ENCODE measurements at places on chromosomes 6 and 20.
A peak's percentile ranks its signal among the peaks of the same experiment; 100 is the strongest.

DNA sequence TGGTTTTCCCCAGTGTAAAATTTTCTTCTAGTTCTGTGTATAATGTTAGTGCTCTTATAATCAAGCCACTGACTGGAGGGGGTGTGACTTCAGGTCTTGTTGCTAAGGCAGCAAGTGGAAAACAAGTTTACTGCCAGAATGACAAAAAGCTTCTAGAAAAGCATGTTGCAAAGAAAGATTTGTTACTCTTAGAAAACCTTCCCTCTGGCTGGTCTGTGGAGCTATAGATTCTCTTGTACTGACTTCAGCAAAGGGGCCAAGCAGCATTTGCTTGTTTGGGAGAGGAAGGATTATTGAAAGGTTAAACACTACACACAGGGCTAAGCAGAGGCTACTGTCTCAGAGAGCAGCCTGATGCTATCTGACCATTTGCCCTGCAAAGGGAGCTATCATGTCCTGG, 288.8 kb downstream of the BTBD9 start:
- H3K27me3 ChIP-seq = no peaks in the 10 kb centered on the region
- no peak overlapping the region for H3K4me3 ChIP-seq
- H3K27ac ChIP-seq = no peak overlapping the region
- peak; percentile 94 for DNase-seq

DNA sequence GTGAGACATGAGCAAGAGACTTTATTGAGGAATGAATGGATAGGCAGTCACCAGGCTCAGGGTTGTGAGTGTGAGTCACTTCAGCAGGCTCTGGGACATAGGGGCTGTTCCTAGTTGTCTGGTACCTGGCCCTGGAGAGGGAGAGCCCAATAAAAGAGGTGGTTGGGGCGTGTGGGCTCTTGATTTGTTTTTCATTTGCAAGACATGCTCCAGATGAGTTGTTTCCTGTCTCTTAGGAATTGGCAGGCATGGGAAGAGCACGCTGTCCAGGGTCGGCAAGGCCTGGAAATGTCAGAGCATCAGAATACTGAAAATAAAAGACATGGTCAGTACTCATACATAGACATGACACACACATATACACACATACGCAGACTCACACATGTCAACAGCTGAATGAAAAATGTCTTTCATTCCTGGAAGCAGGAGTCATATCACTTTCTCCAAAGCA, 166.3 kb upstream of the SULF2 start:
- no peak for DNase-seq
- H3K4me1 ChIP-seq = no peaks in the 10 kb centered on the region
- H3K4me3 ChIP-seq = no peak overlapping the region
- no peaks in the 10 kb centered on the region for H3K27me3 ChIP-seq

DNA sequence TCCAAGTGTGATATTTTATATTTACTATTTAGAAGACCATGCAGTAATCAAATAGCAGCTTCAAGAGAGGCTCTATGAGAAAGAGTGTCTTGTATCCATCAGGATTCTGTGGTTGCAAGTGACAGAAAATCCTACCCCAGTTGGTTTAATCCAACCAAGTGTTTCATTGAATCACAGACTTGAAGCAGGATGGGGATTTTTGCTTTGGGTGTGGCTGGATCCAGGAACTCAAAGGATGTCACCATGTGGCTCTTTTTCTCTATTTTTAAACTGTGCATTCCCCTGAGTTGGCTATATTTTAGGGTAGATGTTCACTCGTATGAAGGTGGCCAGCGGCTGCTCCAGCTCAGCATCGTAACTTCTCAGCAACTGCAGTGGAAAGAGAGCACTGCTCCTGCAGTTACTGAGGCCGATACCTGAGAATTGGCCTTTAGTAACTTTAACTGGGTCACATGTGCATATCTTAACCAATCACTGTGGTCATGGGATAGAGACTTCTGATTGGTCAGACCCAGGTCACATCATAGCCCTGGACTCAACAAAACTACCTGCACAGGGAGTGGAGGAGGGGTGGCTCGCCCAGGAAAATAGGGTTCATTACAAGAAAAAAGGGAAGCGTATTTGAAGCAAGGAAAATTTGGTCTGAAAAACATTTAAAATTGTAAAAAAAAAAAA, 396.1 kb upstream of the SULF2 start:
- H3K4me1 ChIP-seq = no peaks in the 10 kb centered on the region
- H3K36me3 ChIP-seq = no peaks in the 10 kb centered on the region
- H3K27ac ChIP-seq = no peak overlapping the region
- DNase-seq = no peak

DNA sequence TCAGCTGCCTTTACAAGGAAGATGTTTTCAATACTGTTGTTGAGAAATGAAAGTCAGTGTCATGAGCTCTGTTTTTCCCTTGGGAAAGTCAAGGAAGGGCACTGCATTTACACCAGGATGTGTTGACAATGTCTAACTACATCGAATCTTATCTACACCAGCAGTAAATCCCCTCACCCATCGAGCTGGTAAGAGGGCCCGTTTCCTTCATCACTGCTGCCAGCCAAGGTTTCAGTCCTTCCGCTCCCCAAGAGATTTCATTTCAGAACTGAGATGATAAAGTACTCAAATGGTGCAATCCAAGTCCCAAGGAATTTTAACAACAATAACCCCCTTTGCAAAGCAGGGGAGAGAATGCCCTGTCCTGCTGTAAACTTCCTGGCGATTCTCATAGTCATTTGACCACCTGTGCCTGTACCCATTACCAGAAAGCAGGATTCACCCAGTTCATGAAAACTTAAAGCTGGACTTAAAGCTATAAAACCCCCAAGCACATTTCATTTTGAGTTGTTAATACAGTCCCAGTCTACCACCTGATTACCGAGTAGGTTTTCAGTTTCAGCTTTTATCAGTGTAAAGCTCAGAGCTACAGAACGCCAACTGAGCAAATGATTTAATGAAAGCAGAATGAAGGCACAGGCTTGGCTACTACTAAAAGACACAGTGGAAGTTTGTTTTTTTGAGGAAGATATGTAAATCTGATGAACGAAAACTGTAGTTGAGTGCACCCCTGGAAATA, 122.5 kb upstream of the TAB2 start:
- no peak for DNase-seq
- H3K27me3 ChIP-seq = no peaks in the 10 kb centered on the region
- H3K4me1 ChIP-seq = no peaks in the 10 kb centered on the region
- no peak overlapping the region for H3K27ac ChIP-seq

DNA sequence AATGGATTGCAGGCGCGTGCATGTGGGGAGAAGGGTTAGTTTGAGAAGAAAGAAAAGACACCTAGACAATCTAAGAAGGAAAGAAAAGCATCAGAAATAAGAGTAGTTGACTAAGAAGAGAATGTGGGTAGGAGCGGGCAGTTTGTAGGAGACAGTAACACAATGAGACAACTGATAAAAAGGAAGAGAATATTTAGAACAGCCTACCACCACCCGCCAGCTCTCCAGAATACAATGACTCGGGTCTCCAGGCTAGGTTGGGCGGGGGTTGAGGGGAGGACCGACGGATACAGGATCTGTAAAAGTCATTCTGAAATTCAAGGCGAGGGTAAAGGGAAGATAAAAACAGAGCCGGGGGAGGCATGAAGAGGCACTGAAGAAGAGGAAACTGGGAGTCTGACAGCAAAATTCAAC, 712 bp downstream of the ABHD16A start:
- no peaks in the 10 kb centered on the region for H3K36me3 ChIP-seq
- DNase-seq = peak; percentile 26
- no peaks in the 10 kb centered on the region for H3K27me3 ChIP-seq
- H3K4me1 ChIP-seq = peaks cover 8% of the 10 kb centered on the region
- H3K4me3 ChIP-seq = peak overlapping the region; percentile 81

DNA sequence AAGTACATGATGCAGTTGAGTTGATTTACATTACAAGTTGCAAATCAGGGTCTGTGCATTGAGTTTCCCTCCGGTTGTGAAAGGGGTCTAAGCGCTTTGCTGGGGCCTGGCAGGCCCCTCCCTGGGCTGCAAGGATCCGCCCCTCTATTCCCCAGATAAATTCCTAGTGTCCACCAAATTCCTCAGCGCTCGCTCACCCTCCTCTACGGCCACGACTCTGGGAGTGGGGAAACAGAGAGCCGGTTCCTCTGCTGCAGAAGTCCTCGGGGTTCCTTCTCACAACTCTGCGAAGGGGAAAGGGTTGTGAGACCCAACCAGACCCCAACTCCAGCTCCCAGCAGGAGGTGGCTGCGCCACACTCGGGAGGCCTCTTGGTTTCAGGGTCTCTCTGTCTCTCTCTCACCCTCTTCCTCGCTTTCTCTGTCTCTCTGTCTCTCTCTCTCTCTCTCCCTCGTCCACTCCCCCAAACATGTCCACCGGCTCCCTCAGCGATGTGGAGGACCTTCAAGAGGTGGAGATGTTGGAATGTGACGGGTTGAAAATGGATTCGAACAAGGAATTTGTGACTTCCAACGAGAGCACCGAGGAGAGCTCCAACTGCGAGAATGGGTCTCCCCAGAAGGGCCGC, at the start of gene TCF21:
TSS of gene TCF21 (plus strand) at position 185 of the 628 bp plus-strand sequence. CDS start at position 470, 285 bp downstream.
- H3K27me3 ChIP-seq = no peaks in the 10 kb centered on the region
- peak within 1 kb of the TSS; percentile 95 for H3K4me3 ChIP-seq
- H3K27ac ChIP-seq = peak within 1 kb of the TSS; percentile 79
- DNase-seq = peak; percentile 49

GRCh38 chr6:142307963-142308748, 6.3 kb downstream of the ADGRG6 start:
- H3K36me3 ChIP-seq = no peaks in the 10 kb centered on the region
- DNase-seq = no peak
- H3K27me3 ChIP-seq = no peaks in the 10 kb centered on the region
- no peak overlapping the region for H3K4me3 ChIP-seq
- H3K4me1 ChIP-seq = peaks cover 9% of the 10 kb centered on the region

- H3K4me1 ChIP-seq = peaks cover 7% of the 10 kb centered on the region
- no peak overlapping the region for H3K27ac ChIP-seq
- peak; percentile 95 for DNase-seq
- H3K27me3 ChIP-seq = no peaks in the 10 kb centered on the region
Observed at GRCh38 chr20:23161968-23162696, 76.0 kb upstream of the CD93 start.

- H3K4me3 ChIP-seq = no peak overlapping the region
- H3K27me3 ChIP-seq = no peaks in the 10 kb centered on the region
- no peak overlapping the region for H3K27ac ChIP-seq
- no peaks in the 10 kb centered on the region for H3K36me3 ChIP-seq
Observed at GRCh38 chr6:157496534-157497095, 115.6 kb downstream of the ZDHHC14 start.

DNA sequence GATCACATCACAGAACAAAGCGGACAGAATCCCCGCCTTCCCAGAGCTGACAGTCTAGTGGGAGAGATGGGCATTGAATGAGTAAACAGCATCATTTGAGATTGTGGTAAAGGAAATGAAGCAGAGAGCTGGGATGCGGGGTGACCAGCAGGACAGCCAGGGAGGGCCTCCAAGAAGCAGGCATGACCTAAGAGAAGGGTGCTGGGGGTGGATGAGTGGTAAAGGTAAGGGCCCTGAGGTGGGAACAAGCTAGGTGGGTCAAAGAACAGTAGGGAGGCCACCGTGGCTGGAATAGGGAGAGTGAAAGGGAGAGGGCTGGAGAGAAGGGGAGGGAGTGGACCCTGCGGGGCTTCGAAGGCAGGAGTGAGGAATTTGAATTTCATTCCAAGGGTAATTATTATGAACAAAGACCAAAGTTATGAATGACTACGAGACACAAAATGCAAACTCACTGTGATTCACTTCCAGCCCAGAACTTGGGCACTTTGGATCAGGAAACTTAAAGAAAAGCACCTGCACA, 61.4 kb downstream of the CEBPB start:
- peak overlapping the region; percentile 81 for H3K27ac ChIP-seq
- peak; percentile 33 for DNase-seq
- no peaks in the 10 kb centered on the region for H3K27me3 ChIP-seq

DNA sequence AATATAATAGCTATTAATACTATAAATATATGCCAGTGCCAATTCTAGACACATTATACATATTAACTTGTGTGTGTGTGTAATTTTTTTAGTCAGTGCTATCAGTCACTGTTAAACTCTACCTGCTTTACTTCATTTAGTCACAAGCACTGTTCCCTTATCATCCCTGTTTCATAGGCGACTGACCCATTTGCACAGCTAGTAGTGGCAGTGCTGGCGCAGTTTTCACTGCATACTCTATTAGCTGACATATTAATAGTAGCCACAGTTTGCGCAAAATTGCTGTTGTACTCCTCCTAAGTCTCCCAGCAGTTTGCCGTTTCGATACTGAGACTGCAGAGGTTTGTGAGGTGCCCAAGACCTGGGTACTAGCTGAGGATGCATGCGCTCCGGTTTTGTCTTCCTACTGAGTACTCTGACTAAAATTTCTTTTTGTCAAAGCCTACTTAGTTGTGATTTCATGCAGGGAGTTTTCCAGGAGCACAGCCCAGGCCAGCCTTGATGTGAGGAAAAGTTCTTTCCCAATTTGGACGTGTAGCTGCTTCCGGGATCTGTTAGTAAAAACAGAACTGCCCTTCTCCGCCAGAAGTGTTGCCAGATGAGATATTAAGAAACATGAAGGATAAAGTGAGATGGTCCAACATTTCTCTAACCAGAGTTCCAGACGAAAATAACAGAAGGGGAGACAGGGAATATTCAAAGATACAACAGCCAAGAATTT, 5.6 kb downstream of the BAG2 start:
- no peaks in the 10 kb centered on the region for H3K27me3 ChIP-seq
- no peaks in the 10 kb centered on the region for H3K36me3 ChIP-seq
- DNase-seq = no peak
- no peak overlapping the region for H3K4me3 ChIP-seq

DNA sequence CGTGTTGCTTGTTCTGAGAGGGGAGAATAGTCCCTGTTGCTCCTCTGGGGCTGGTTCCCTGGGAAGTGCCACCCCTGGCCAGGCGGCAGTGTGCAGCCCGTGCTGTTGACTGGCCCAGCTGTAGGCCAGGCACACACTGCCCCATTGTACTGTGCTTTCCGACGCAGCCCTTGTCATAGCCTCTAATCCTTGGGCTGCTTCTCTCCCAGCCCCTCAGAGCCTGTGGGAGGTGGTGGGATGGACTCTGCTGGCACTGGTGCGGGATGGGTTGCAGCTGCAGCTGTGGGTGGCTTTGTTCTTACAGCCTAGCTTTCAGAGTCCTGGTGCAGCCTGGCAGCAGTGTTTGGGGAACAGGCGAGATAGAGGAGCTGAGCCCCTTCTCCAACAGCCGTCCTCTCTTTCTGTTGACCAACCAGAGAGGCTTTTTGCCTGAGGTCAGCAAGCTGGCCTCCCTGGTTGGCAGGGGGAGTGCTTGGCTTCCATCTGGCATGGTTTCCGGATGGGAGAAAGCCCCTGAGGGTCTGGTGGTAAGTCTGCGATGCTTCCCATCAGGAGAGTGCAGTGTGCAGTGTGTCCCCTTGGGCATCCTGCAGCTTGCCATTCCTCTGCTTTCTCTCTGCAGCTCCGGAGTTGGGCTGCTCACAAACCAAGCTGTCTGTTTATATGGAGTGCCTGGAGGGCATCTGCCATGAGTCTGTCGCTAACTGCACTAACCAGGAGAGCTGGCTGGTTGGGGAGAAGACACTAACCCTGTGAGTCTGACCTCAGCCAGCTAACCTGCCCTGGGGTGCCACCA, 12.1 kb downstream of the TJAP1 start:
- H3K4me1 ChIP-seq = peaks cover 13% of the 10 kb centered on the region
- no peaks in the 10 kb centered on the region for H3K27me3 ChIP-seq
- H3K36me3 ChIP-seq = no peaks in the 10 kb centered on the region
- H3K27ac ChIP-seq = no peak overlapping the region

GRCh38 chr6:15386110-15386755, 140.4 kb downstream of the JARID2 start:
- no peaks in the 10 kb centered on the region for H3K27me3 ChIP-seq
- no peak for DNase-seq
- no peak overlapping the region for H3K4me3 ChIP-seq
- H3K4me1 ChIP-seq = peaks cover 8% of the 10 kb centered on the region
- no peaks in the 10 kb centered on the region for H3K36me3 ChIP-seq
